ENCODE measurements at places on chromosomes 1 and 21. TPM values are rescaled to one million over a fixed set of nuclear protein-coding genes. Genes with fewer than 3 reads are reported as not detected.
A peak's percentile ranks its signal among the peaks of the same experiment; 100 is the strongest.

DNA sequence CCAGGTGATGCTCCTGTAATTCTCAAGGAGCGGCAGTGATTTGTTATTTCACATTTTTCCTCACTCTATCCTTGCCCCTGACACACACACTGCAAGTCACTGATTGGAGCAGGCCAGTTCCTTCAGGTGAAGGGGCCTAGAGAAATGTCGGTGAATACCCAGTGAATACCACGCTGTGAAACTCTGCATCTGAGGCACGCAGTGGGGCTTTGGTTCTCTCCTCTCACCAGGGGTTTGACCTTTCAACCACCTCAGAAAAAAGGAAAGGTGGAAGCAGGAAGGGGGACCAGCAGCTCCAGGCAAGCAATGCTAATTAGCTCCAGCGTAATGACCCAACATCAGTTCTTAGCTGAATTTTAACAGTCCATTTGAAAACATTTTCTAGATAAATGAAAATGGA lies 532 bp upstream of the FAM177B start:
- no peak for DNase-seq

DNA sequence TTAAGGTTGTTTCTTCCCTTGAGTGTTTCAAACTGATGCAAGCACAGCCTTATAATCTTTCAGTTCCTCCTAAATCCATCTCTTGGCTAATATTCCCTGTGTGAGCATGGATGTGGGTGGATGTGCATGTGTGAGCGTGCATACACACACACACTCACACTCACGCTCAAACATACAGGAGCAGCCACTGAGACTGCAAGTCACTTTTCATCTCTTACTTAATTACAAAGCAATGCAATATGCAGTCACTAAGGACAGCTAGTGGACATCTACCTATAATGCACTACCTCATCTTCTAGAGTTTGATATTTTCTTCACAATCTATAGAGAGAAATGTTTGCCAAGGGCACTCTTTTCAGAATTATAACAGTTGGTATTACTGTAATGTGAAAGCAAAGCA lies 1.4 kb downstream of the ESRRG start:
- DNase-seq, result no peak

DNA sequence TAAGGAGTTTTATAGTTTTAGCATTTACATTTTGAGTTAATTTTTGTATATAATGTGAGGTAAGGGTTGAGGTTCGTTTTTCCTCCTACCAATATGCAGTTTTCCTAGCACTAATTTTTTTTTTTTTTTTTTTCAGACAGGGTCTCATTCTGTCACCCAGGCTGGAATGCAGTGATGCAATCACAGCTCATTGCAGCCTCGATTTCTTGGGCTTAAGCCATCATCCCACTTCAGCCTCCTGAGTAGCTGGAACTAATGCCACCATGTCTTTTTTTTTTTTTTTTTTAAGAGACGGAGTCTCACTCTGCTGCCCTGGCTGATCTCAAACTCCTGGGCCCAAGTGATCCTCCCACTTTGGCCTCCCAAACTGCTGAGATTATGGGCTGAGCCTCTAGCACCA lies 2.5 kb upstream of the UBASH3A start:
- DNase-seq, result peak; percentile 16

DNA sequence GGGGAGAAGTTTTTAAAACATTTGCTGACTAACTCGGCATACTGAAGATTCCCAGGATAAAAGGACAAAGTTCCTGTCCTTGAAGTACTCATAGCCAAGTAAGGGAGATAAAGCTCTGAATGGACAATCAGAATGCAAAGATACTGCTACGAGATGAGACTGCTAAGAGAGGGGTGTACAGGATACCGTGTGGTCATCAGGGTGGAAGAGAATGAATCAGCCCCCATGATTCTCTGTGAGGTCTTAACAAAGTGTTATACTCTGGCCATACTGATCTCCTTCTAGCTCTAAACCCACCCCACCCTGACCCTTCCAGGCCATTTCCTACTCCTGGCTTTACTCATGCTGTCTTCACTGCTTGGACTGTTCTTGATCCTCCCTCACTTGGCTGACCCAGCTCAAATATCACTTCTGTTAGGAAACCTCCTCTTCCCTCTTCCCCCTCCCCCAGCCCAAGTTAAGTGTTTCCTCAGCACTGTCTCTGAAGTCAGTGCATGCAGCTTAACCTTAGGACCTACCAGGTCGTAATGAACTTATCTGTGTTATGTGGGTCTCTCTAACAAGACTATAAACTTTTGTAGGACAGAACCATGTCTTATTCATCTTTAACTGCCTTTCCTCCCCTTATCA lies 15.8 kb upstream of the MAGOH start:
- DNase-seq, result no peak

DNA sequence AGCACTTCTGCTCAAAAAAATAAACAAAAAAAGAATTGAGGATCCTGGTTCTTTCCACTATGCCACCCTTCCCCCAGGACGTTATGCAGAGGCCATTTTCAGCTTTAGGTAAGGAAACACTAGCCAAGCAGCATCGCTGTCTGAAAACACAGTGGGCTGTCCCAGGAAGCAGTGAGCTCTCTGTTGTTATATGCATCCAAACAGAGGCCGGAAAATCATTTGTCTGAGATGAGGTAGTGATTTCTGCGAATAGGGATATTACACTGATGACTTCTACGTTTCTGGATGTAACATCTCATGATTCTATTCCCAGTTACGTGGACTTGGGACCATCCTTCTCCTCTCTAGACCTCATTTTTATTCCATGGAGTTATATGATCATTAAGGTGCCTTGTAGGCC lies 137.2 kb downstream of the OMA1 start:
- no peak for DNase-seq

DNA sequence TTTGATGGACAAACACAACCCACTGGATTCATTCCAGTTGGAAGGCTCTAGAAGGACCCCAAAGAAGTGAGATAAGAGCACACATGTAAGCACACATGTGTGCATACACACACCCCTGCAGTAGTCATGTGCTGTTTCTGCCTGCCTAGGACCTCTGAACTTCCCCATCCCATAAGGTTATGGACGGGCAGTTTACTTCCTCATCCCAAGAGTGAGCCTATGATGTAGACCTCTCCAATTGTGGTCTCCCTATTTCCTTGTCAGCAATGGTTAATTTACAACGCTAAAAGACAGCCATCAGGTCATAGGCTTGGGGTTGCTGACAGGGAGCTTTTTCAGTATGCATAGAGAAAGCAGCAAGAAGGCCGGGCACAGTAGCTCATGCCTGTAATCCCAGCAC lies 15.4 kb upstream of the ADAR start:
- DNase-seq, result no peak

DNA sequence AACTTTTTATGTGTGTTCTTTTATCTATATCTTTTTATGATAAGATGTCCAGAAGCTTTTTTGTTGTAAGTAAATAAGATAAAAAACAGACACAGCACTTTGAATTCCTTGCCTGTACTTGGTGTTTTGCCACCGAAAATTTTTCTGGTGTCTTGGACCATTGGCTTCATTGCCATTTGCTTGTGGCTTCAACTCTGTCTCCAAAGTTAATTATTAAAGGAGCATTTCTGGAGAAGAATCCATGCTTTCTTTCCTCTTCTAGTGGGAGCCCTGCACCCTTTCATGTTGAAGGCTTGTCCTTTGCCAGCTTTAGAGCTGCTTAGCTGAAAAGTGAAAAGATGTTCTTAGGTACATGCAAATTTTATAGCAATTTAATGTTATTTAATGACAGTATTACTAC lies 112.2 kb downstream of the DYRK1A start:
- no peak for DNase-seq

GRCh38 chr1:43463479-43463878 lies 9.7 kb upstream of the HYI start:
- DNase-seq, result no peak

DNA sequence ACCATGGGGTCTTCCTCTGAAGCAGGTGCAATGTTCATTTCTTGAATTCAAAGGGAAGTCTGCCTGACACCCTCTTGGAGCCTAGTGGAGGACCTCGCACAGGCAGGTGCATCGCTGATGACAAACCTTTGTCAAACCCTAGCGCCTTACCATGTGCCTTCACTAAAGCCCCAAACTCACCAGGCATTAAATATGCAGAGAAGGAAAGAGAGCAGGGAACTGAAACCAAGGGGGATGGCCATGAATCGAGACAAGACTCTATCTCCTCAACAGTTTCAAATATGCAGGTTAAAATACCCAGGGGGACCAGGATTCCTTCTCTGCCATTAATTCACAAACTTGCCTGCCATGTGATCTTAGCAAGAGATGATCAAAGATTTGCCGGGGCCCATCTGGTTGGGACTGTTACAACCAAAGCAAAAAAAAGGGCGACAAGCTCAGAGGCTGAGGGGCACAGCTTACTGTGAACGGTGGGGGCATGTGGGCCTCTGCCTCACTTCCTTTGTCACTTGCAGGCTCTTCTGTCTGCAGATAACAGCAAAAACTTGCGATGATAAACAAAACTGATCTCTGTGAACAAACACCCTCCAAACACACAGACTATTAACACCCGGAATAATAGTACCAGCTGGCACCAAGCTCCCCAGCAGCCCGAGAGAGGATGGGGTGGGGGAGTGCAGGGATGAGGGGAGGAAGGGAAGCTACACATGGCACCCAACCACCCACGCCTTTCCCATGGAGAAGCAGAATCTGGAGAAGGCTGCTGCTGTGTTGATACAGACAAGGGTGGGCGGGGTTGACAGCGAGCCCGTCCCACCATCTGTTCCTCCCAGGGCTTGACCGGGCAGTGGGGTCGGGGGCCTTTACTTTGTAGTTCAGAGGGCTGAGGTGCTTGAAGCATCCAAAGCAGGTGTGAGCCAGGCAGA lies 33.9 kb downstream of the TMEM63A start:
- DNase-seq, result no peak

GRCh38 chr1:231364192-231364591 lies 26.1 kb downstream of the SPRTN start:
- DNase-seq, result no peak

- DNase-seq, result no peak
Measured at GRCh38 chr1:54866801-54867716, 19.9 kb downstream of the DHCR24 start.

GRCh38 chr1:212595787-212596714 lies 12.5 kb upstream of the ATF3 start:
- peak; percentile 45 for DNase-seq

- no peak for DNase-seq
Measured at GRCh38 chr21:35606146-35606545, 454.2 kb downstream of the SETD4 start.

GRCh38 chr21:35622612-35623011 lies 437.7 kb downstream of the SETD4 start:
- no peak for DNase-seq

GRCh38 chr21:41121785-41122415 lies 46.1 kb upstream of the BACE2 start:
- peak; percentile 73 for DNase-seq

SMPDL3B gene
- total RNA-seq, result not detected

LRRC38 gene
- not detected for total RNA-seq

CLDN17 gene
- total RNA-seq, result not detected
